Myocyte (in vitro differentiated cells): ENCODE measurements at places on chromosomes 6 and 20.

DNA sequence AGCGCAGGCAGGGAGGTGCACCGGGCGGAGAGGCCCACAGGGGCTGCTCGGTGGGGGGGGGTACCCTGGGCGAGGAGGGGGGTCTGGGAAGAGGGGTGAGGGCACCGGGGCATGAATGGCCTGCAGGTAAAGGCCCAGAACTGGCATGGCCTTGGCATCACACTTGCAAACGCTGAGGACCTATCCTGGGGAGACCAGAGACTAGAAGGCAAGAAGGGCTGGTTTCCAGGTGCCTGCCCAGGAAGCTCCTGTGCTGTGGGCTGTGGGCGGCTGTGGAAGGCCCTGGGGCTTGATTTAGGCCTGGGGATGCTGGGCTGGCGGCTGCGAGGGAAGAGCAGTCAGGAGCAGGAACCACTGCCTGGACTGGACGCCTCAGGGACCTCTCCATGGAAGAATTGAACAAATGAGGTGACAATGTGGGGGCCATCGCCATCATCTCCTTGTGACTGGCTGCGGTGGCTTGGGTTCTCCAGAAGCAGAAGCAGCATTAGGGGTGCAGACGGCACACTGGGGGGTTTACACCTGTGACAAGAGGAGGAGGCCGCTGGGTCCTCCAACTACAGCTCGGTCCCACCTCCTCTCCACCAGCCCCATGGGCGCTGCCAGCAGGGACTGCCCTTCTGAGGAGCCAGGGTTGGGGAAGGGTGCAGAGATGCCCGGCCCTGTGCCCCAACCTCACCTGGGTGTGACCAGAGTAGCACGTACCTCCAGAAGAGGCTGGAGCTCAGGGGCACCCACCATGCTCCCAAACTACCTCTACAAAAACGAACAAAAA lies 32.1 kb upstream of the IRF4 start:
- no peak for DNase-seq

DNA sequence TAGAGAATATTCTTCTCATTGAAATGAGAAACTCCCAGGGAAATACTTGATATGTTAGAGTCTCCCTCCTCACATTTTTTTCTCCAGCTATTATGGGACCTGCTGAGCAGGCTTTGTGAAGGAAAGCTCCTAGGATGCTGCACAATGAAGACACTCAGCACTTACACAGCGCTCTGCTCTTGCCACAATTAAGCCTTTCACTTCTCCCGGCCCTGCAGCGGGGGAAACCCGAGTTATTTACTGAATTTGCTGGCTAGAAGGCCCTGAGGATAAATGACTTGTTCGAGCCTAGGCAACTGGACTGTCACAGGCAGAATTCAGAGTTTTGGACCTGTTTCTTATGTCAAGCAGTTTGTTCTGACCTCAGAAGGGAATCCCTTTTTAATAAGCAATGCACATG lies 102.0 kb downstream of the MAP3K7 start:
- DNase-seq, result no peak

DNA sequence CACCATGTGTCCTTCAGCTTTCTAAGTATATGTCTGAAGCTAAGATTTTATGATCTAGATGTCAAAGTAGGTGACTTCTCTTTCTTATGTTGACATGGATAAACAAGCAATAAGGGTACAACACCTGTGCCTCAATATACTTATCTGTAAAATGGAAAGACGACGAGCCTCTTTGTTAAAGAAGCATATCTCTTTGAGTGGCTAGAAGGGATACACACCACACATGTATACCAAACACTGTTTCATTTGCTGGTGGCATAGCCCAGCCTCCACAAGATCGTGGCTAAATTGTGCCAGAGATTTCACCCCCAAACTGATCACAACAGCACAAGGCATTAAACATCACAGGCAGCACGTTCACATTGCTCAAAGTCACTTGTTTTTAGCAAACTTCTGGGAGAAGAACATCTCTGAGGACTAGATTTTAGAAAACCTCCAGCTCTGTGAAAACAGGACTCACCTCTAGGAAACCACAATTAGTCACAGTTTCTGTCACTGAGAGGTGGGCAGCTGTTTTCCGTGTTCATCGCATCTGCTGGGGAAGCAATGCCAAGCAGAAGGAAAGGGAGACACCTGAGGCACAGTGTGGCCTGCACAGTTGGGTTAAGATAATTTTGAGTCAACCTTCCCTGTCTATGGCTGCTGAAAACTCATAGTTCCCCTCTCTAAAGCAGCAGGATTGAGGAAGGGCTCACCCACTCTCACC lies 263.0 kb upstream of the PLCB4 start:
- DNase-seq, result no peak

- no peak for DNase-seq
These were observed 95.8 kb downstream of the RNF182 start for GRCh38 chr6:14020551-14020950.

DNA sequence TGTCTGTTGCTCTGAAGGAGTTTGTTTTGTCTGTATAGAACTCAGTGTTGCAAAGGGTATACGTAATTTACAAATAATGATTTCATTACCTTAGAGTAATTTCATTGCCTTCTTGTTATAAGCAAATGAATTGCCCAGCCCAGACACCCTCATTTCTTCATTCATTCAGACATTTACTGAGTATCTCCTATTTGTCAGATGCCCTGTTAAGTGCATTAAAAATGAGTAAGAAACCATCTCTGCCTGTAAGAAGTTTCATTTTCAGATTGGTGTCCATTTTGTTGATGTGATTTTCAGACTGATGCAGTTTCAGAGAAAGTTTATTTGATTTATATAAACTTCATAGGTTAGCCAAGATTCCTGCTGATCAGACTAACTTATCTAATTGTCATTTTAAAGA lies 429.3 kb downstream of the PHF3 start:
- no peak for DNase-seq

DNA sequence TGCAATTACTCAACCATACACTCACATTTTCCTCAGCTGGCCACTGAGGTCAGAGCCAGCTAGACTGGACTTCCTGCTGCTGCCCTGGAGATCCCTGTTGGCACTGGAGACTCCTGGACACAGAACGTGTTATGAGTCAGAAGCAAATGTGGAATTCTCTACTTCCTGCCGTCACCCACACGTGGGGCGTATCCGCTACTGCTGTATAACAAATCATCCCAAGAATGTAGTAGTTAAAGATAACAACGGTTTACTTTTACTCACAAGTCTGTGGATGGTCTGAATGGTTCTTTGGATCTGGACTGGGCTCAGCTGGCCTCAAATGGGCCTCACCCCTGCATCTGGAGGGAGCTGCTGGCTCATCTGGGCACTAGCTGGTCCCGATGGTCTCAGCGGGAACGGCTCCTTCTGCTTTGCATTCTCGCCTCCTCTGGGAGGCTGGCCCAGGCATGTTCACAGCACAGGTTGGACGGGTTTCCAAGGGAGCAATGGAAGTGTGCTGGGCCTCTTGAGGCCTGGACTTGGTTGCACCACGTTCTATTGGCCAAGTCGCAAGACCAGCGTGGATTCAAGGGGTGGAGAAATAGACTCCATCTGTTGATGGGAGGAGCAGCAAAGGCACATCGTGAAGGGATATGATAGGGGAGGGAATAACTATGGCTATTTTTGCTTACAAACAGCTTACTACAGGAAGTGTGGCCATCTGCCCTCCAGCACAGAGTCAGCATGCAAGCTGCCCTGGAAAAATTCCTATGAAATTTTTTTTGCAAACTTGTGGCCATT lies 118.5 kb downstream of the SNX5 start:
- peak; percentile 67 for DNase-seq

- no peak for DNase-seq
These were observed 6.9 kb upstream of the ZSCAN16 start for GRCh38 chr6:28117386-28118050.

DNA sequence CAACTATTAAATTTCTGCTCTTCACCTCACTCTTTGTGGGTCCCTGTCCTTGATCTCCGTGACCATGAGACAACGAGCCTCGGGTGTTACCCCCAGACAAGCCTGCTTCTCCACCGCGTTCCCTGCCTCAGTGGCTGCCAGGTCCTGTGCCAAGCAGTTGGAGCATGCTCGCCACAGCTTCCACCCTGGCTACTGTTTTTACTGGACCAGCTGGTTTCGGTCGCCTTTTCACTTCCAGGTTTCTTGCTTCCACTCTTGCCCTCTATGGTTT lies 5.6 kb downstream of the TP53RK start:
- no peak for DNase-seq

GRCh38 chr6:3887150-3887700 lies 38.1 kb downstream of the FAM50B start:
- DNase-seq, result peak; percentile 46

DNA sequence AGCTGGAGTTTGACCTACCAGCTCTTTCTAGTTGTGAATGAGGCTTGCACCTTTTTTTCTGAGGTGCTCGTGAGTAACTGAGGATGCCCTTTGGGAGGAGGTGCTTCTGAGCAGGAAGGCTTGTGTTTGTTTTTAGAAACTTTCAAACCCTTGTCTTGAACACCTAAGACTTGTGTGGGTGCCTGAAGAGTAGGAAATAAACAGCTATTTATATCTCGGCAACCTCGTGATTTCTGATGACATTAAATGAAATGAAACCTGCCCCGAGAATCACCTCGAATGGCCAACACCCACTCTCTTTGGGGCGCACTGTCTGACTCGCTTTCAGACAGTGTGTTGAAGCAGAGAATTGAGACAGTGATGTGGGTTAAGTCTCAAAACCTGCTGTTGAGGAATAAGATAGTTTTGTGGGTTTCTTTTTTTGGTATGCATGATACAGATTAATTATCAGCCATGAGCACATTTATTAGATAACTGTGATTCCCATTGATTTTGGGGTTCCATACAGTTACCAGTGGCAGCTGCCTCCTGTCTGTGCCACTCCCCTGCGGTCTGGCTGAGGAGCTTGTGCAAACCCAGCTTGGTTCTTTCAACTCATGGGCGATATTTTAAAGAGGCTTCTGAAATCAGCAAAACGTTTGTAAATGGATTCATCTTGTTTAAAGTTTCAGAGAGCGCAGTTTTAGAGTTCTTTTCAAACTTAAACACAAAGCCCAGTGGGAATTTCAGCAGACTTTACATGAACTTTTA lies 8.4 kb downstream of the IRF4 start:
- DNase-seq, result no peak

DNA sequence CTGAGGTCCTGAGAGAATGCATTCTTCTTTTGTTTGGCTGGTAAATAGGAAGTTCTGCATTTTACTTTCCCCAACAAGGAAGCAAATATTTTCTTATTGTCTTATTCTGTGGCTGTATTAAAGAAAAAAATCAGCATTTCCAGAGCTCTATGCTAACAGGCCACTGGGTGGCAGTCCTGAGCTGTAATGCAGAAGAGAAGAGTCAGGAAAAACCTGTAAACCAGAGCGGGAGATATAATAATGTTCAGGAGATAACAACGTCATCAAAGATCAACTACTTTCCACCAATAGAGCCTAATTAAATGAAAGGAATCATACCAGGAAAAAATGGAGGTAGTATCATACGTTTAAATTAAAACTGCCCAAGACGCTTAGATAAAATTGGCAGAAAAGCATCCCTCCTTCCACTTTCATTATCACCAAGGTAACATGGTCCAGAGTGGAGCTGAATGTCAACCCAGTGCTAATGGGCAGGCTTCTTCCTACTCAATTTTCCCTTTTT lies 55.6 kb upstream of the CARMIL1 start:
- DNase-seq, result peak; percentile 83

- DNase-seq, result peak; percentile 26
These were observed 143.7 kb downstream of the DLL1 start for GRCh38 chr6:170147056-170147787.

DNA sequence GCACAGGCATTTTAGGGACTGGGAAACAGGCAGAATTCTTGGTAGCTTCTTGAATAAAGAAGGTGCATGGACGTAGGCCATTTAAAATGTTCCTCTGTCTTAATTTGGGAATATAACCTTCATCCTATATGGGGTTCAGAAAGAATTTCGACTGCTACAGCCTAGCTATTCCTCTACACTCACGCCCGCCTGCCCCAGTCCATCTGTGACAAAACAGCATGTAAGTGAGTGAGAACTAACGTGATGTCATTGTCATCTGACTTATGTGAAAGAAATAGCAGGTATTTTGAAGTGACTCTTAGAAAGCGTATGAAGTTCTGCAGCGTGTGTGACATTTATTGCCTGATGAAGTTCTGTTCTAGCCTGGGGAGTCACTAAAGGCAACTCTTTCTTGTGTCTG lies 52.2 kb upstream of the SLC22A1 start:
- no peak for DNase-seq

GRCh38 chr20:48875914-48876240 lies 45.6 kb upstream of the ARFGEF2 start:
- DNase-seq, result no peak

DNA sequence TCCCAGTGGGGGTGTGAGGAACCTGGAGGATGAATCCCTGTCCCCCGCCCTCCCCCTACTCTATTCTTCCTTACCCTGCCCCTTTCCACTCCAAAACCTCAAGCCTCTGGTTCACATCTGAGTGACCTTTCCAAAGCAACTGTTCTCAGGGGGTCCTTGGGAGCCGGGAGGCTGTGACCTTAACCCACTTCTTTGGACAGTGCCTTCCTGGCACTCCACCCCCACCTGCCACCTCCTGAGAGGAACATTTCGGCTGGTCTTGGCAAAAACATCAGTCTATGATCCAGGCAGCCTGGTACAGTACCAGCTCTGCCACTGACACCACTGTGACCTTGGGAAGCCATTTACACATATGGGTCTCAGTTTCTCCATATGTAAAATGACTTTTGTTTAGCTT lies 121.7 kb downstream of the MRPL14 start:
- DNase-seq, result no peak

GRCh38 chr6:51569594-51569993 lies 517.8 kb downstream of the PKHD1 start:
- DNase-seq, result no peak

- DNase-seq, result no peak
These were observed 8.7 kb downstream of the NCOA5 start for GRCh38 chr20:46081074-46081473.

DNA sequence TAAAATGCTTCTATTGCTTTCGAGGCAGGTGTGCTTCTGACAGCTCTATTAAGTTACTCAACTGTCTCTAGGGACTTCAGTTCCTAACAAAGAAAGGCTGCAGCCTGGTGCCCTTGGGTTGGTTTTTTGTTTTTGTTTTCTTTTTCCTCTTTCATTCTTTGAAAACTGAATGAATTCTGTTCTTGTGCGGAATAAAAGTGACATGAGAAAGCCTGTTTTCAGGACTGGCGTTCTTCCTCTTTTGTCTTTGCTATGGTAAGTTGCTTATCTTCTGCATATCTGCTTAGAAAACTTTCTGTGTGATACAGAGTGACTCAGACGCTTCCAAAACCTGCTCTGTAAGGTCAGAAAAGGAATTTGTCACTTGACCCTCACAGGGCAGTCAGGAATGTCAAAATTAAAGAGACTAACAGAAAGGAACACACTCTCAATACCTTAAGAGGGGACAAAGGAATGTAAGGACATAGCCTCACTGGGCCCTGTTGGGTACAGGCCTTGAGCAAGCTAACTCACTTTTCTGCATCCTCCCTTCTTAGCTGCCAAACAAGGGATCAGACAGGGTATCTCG lies 56.2 kb upstream of the NHSL1 start:
- DNase-seq, result peak; percentile 58
